ENCODE measurements at places on chromosomes 5 and 9.

GRCh38 chr5:159104051-159104651, 4.4 kb upstream of the EBF1 start:
- DNase-seq, result no peak

DNA sequence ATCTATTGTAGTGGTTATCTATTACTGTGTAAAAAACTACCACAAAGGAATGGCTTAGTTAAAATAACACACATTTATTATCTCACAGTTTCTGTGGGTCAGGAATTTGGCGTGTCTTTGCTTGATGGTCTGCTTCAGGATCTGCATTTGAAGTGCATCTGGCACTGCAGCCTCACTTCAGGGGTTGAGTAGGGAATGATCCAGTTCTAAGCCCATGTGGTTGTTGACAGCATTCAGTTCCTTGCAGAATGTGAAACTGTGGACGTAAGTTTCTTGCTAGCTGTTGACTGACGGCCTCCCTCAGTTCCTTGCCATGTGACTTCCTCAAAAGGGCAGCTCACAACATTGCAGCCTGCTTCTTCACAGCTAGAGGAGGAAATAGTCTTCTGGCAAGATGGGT, 2.1 kb upstream of the OGN start:
- DNase-seq, result peak; percentile 92

DNA sequence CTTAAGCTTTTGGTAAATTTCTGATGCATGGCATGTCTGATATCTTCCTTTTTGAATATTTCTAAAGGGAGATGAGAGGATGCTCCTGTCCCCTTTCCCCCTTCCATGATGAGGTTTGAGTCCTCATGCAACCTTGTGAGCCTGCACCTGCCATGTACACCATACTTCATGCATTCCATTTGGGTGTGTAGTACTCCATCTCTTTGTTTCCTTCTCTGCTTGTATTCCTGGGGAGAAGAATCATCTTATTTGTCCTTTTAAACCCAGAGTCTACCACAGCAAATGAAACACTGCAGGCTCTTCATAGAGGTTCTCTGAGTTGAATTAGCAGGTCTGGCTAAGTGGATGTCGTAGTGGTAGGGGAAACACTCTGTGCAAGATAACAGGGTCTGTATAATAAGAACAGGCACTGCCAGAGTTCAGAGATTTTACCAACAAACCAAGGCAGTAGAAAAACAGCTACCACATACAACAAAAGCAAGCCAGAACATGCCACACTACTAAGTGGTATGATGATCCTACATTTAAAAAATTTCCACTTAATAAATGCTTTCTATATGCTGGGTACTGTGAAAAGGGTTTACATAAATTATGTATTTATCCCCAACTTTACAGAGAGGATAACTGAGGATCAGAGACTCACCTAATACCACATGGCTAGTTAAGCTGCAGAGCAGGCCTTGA, 439.8 kb upstream of the GRIA1 start:
- no peak for DNase-seq

DNA sequence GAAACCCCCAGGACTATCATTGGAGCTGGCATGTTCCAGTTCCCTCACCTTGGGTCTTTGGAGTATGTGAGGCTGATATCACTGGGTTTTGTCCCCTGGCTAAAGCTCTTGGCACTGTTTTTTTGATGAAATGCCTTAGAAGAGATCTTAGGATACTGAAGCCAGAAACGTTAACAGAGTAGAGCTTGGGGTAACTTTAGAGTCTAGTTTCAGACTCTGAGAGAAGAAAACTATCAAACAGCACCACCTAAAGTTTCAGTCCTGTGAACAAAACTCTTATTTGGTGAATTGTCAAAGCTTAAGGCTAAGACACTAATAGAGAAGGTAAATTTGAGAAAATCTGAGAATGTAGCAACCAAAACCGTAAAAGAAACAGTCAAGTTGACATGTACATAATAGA, 111.7 kb upstream of the PUM3 start:
- DNase-seq, result peak; percentile 46

- peak; percentile 22 for DNase-seq
These were observed 83.0 kb upstream of the GLIS3 start for GRCh38 chr9:4382722-4383317.

DNA sequence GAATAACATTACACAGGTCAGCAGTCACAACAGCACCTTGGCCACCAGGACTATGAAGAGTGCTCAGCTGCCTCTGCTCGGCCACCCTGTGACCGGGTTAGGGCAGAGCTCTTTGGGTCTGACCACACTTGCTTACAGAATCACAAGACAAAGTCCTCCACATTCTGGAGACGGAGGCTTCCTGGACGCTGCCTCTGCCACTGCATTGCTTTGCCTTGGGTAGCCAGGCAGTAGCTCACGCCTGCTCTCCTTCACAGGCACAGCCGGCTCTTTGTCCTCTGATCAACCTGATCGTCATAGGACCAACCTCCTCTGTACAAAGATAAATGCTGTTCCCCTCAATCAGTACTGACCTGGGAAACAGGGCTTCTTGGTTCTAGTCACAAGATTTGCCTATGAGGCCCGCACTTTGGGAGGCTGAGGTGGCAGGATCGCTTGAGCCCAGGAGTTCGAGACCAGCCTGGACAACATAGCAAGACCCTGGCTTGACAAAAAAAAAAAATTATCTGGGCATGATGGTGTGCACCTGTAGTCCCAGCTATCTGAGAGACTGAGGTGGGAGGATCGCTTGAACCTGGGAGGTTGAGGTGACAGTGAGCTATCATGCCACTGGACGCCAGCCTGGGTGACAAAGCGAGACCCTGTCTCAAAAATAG, 128.4 kb upstream of the IER5L start:
- DNase-seq, result no peak

- no peak for DNase-seq
These were observed 114.6 kb upstream of the SAP30L start for GRCh38 chr5:154331232-154331631.

GRCh38 chr5:52789851-52790250, 2.1 kb downstream of the ITGA1 start:
- DNase-seq, result no peak

DNA sequence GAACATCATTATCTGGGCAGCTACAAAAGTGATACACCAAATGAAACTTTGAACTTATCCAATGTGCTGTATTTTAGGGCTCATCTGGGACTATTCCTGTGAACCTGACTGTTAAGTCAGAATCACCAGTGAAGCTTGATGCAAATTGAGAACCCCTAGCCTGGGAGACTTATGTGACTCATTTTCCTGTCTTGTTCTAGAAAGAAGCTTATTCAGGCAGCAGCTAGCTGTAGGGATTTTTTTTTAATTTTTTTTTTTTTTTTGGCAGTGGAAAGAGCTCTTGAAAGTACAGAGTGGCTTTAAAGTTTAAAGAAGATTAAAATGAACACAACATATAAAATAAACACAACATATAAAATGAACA, 81.1 kb upstream of the TNFAIP8 start:
- peak; percentile 47 for DNase-seq

DNA sequence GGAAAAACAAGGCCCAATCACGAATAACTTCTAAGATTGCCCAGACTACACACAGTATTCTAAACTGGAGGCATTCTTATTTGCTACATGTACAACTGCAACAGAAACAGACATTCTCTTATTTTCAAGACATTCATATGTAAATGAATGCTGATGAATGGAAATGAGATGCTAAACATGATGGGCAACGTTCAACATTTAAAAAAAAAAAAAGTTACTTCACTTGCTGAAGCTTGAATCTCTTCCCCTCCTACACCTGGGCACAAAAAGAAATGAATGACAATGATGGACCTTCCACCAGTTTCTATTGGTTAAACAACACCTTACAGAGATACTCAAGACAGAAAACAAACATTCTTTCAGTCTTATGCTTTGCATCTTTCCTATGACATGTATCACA, 160.5 kb downstream of the BNC2 start:
- no peak for DNase-seq

- peak; percentile 69 for DNase-seq
These were observed 1.6 kb downstream of the DNLZ start for GRCh38 chr9:136361754-136362449.

GRCh38 chr5:94793113-94793815, 174.8 kb downstream of the SLF1 start:
- DNase-seq, result no peak

DNA sequence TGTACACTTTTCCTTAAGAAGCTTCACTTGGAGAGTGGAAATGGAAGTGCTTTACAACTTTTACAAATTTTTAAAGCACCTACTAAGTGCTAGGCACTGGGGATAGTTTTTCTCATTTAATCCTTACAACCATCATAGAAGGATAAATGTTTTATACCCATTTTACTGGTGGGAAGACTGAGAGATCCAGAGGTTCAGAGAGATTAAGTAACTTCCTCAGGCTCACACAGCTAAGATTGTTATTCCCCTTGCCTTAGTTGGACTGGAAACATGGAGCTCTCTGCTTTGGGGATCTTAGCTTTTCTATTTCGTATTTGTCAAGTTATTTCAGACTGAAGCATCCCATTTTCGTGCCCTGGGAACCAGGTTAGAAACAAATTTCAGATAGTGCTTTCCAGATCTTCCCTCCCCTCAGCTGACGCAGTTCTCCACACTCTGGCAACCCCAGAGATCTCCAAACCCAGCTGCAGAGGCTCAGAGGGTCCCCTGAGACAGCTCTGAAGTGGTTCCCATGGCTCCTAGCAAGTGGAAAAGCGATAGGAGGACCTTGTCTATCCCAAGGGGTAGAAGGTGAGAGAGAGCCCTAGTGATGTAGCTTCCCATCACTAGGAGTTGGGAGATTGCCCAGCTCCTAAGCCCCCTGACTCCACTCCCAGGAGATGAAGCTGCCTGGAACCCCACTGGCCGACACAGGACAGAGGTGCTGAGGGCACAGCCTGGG, 16.2 kb upstream of the GABBR2 start:
- DNase-seq, result no peak

GRCh38 chr5:148390914-148391313, 7.2 kb downstream of the FBXO38 start:
- no peak for DNase-seq

DNA sequence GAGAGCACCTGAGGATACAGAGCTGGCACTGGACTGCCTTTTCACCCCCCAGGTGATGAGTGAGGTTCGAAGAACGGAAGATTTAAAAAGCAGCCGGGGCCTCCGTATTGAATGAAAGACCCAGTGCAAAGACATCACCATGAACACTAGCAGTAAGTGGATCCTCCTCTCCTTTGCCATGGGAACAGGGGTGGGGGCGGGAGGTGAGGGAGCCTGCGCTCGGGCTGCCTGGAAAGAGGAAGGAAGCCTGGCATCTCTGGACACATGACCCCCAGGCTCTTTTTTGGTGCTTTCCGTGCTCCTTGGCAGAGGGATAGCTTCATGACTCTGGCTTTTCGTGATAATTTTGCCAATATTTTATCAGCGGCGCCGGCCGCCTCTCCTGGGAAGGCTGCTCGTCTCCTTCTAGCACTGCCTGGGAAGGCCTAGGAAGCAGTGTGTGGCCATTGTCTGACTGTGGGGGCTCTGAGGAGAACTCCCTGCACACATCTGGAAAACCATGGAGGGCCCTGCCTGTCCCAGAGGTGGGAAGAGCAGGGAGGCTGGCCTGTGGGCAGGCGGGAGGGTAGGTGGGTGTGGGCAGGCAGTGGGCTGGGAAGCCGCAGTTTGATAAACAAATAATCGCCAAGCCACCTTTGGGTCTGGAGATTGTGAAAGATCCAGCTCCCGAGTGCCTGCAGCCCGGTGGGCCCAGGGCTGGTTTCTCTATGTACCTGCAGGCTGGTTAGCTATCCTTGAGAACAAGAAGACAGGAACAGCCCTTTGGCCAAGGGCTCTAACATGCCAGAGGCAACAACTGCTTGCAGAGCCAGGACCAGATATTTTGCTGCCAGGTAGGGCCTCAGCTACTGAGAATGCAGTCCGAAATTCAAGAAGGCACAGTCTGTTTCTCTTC, 911 bp downstream of the ABLIM3 start:
- no peak for DNase-seq

- no peak for DNase-seq
These were observed 41.5 kb upstream of the PPP3R2 start for GRCh38 chr9:101636247-101636646.

DNA sequence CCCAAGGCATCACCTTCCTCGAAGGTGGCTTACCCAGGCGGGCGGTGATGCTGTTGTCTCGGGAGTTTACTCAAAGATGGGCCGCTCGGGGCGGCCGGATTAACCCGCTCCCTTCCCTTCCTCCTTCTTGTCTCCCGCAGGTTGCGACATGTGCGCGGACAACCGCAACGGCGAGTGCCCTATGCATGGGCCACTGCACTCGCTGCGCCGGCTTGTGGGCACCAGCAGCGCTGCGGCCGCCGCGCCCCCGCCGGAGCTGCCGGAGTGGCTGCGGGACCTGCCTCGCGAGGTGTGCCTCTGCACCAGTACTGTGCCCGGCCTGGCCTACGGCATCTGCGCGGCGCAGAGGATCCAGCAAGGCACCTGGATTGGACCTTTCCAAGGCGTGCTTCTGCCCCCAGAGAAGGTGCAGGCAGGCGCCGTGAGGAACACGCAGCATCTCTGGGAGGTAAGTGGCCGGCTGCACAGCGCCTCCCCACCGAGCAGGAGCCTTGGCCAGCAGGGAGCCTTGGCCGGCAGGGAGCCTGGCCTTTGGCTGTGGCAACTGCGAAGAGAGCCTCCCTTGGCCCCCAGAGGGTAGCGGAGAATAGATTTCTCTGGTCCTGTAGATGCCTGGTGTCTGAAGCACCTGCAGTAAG, 10.6 kb downstream of the PRDM6 start:
- DNase-seq, result no peak

DNA sequence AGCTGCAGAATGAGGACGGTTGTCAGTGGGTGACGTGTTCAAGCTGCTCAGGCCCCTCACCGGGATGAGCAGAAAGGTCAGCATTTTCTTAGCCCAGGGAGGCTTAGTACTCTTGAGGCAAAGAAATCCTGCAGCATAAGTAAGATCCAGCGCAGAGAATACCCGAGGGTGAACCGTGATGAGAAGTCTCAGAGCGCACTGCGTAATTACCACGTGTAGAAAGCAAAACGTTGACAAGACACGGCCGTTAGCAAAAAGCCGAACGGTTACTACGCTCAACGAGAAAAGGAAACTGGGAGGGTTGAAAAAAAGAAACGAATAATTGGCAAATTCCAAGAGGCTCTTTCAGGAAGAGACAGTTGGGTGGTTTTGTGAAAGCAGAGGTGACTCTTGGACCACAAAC, 104.0 kb downstream of the COL23A1 start:
- DNase-seq, result peak; percentile 72

- DNase-seq, result peak; percentile 69
These were observed at the start of gene DBN1 for GRCh38 chr5:177473443-177474001. DBN1 (minus strand) TSS chr5:177473634; CDS start chr5:177473521, 113 bp downstream.

- DNase-seq, result no peak
These were observed 144.4 kb upstream of the MAP3K1 start for GRCh38 chr5:56670916-56671315.

- DNase-seq, result no peak
These were observed 7.9 kb downstream of the TRMT10B start for GRCh38 chr9:37761511-37761910.

Measured in umbilical cord (tissue), 2 donors.